ENCODE measurements at places on chromosomes 2 and 18.
A peak's percentile ranks its signal among the peaks of the same experiment; 100 is the strongest.

- H3K4me1 ChIP-seq: peaks cover 20% of the 10 kb centered on the region
- no peak for DNase-seq
- no peaks in the 10 kb centered on the region for H3K36me3 ChIP-seq
- H3K27me3 ChIP-seq: no peaks in the 10 kb centered on the region
- H3K27ac ChIP-seq: peak overlapping the region; percentile 37
Observed at GRCh38 chr18:22466608-22467395, 49.1 kb upstream of the CTAGE1 start.

- peak overlapping the region; percentile 82 for H3K4me3 ChIP-seq
- peak overlapping the region; percentile 87 for H3K27ac ChIP-seq
- H3K27me3 ChIP-seq: no peaks in the 10 kb centered on the region
- peaks cover 16% of the 10 kb centered on the region for H3K36me3 ChIP-seq
- peaks cover 17% of the 10 kb centered on the region for H3K4me1 ChIP-seq
Observed at GRCh38 chr2:231612109-231612455, 19.4 kb downstream of the TEX44 start.

GRCh38 chr2:178280244-178280852, 86.0 kb downstream of the OSBPL6 start:
- H3K27ac ChIP-seq: no peak overlapping the region
- no peak for DNase-seq
- no peaks in the 10 kb centered on the region for H3K4me1 ChIP-seq
- H3K4me3 ChIP-seq: no peak overlapping the region
- peaks cover 39% of the 10 kb centered on the region for H3K27me3 ChIP-seq
- H3K36me3 ChIP-seq: peaks cover 2% of the 10 kb centered on the region

DNA sequence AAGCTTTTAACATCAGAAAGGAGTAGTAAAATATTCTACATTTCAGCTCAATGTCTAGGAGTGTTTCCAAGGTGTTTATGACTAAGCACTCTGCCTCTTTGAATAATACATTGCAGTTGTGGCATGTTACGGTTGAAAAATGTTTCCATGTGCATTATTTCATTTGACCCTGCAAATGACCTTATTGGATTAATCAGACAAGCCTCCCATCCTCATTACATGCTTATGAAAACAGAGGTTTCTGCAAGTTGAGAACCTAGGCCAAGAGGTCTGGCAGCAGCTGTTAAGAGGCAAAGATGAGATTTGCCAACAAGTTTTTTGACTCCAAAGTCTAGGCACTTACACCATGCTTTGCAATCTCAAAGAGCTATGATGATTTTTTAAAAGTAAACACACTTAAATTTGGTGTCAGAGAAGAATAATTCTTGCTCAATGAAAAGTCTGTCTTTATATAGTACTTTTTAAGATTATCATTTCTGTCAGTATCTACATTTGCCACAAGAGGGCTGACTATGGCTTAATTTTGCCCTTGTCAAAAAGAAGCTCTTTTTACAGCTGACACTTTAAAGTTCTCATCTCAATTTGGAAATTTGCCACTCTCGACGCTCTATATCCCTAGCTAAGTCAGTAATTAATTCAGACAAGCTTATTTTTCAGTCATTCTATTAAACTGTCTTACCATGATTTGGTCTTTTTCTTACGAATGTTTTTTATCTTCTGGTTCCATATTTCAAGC, 260.6 kb downstream of the PAX3 start:
- no peaks in the 10 kb centered on the region for H3K27me3 ChIP-seq
- H3K36me3 ChIP-seq: no peaks in the 10 kb centered on the region
- no peak for DNase-seq
- H3K27ac ChIP-seq: no peak overlapping the region
- H3K4me1 ChIP-seq: no peaks in the 10 kb centered on the region

GRCh38 chr18:9563331-9563730, 51.0 kb downstream of the PPP4R1 start:
- DNase-seq: no peak
- H3K4me3 ChIP-seq: no peak overlapping the region
- H3K27ac ChIP-seq: no peak overlapping the region
- H3K4me1 ChIP-seq: no peaks in the 10 kb centered on the region
- no peaks in the 10 kb centered on the region for H3K27me3 ChIP-seq

GRCh38 chr18:47244086-47244485, 7.4 kb downstream of the SKOR2 start:
- DNase-seq: no peak
- no peak overlapping the region for H3K4me3 ChIP-seq
- peaks cover 72% of the 10 kb centered on the region for H3K27me3 ChIP-seq
- peaks cover 2% of the 10 kb centered on the region for H3K36me3 ChIP-seq
- H3K27ac ChIP-seq: no peak overlapping the region

DNA sequence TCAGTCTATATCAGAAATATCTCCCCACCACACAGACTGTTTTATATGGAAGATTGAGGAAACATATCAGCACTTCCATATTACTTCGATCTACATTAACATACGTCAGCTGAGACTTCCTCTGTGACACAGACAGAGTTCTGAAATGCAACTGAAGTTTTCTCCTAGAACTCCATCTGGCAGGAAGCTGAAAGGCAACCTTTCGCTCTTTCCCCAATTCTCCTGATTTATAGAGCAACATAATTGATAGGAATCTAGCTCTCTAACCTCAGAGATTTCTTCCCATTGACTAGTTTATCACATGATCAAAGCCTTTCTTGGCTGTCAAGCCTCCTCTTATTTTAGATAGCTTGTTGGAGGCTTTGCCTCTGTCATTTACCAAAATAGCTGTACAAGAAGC, 806.7 kb upstream of the CHAC2 start:
- H3K27me3 ChIP-seq: no peaks in the 10 kb centered on the region
- DNase-seq: no peak
- H3K4me3 ChIP-seq: no peak overlapping the region
- no peak overlapping the region for H3K27ac ChIP-seq
- no peaks in the 10 kb centered on the region for H3K4me1 ChIP-seq

DNA sequence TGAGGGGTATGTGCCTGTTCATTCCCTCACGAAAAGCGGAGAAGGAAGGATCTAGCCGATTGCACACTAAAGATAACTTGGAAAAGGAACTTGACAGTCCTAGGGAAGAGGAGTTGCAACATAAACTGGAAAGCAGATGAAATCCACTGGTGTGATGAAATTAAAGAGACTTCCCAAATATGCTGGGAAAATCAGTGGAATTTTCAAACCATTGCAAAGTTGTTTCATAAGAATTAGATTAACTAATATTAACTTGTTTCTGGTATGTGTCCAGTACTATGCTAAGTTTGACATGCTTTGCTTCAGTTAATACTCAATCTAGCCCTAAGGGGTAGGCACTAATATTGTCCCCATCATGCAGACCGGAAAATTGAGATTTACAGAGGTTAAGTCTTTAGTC, 222.7 kb downstream of the IKZF2 start:
- DNase-seq: no peak
- H3K27ac ChIP-seq: no peak overlapping the region
- no peaks in the 10 kb centered on the region for H3K36me3 ChIP-seq
- H3K4me1 ChIP-seq: no peaks in the 10 kb centered on the region
- H3K4me3 ChIP-seq: no peak overlapping the region

- no peak overlapping the region for H3K27ac ChIP-seq
- no peaks in the 10 kb centered on the region for H3K4me1 ChIP-seq
- H3K27me3 ChIP-seq: peaks cover 70% of the 10 kb centered on the region
- no peaks in the 10 kb centered on the region for H3K36me3 ChIP-seq
Observed at GRCh38 chr2:3082705-3083104, 294.9 kb downstream of the EIPR1 start.

- H3K4me1 ChIP-seq: no peaks in the 10 kb centered on the region
- peaks cover 42% of the 10 kb centered on the region for H3K27me3 ChIP-seq
- no peak overlapping the region for H3K4me3 ChIP-seq
- H3K36me3 ChIP-seq: no peaks in the 10 kb centered on the region
- H3K27ac ChIP-seq: no peak overlapping the region
Observed at GRCh38 chr2:215835657-215836056, 177.7 kb downstream of the MREG start.

- H3K27ac ChIP-seq: no peak overlapping the region
- H3K27me3 ChIP-seq: peaks cover 11% of the 10 kb centered on the region
- H3K4me3 ChIP-seq: no peak overlapping the region
- no peaks in the 10 kb centered on the region for H3K4me1 ChIP-seq
Observed at GRCh38 chr2:226660124-226660523, 139.5 kb downstream of the IRS1 start.

DNA sequence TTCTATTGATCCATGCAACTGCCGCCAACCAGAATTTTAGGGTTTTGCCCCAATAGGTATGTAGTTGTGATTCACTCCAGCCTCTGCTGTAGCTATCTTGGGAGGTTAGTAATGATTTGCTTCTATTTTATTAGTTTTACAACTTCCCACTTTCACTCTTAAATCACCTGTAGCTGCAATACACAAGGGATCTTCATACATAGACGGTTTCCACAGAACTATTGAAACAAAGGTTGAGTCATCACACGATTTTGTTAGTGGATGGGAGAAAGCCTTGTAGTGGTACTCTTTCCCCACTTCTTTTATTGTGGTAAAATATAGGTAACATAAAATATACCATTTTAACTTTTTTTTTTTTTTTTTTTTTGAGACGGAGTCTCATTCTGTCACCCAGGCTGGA, 104.2 kb upstream of the SPRED2 start:
- peaks cover 12% of the 10 kb centered on the region for H3K27me3 ChIP-seq
- H3K4me3 ChIP-seq: no peak overlapping the region
- no peak overlapping the region for H3K27ac ChIP-seq
- no peak for DNase-seq
- peaks cover 4% of the 10 kb centered on the region for H3K36me3 ChIP-seq
- no peaks in the 10 kb centered on the region for H3K4me1 ChIP-seq

GRCh38 chr18:45069546-45069945, 388.9 kb downstream of the SETBP1 start:
- no peak overlapping the region for H3K27ac ChIP-seq
- H3K4me1 ChIP-seq: peaks cover 11% of the 10 kb centered on the region
- no peaks in the 10 kb centered on the region for H3K27me3 ChIP-seq
- no peak overlapping the region for H3K4me3 ChIP-seq

DNA sequence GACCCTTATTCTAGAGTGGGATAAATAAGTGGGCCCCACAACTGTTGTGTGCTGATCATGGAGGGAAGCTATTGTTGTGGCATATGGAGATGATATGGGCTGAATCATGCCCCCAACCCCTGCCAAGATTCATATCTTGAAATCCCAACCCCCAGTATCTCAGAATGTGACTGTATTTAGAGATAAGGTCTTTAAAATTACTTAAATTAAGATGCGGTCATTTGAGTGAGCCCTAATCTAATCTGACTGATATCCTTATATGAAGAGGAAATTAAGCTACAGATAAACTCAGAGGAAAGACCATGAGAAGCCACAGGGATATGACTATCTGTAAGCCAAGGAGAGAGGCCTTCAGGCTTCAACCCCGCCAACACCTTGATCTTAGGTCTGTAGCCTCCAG, 188.3 kb upstream of the RND3 start:
- no peak for DNase-seq
- H3K4me3 ChIP-seq: no peak overlapping the region
- no peaks in the 10 kb centered on the region for H3K27me3 ChIP-seq
- H3K4me1 ChIP-seq: no peaks in the 10 kb centered on the region

- no peaks in the 10 kb centered on the region for H3K4me1 ChIP-seq
- no peak for DNase-seq
- H3K27me3 ChIP-seq: peaks cover 86% of the 10 kb centered on the region
- H3K36me3 ChIP-seq: no peaks in the 10 kb centered on the region
Observed at GRCh38 chr2:235215248-235215647, 263.4 kb downstream of the SH3BP4 start.

All from central memory CD8-positive, alpha-beta T cell (primary cell).